ENCODE measurements at places on chromosomes 3 and 15.

- DNase-seq, result no peak
Observed at GRCh38 chr3:14231145-14231990, 52.8 kb downstream of the LSM3 start.

- DNase-seq, result no peak
Observed at GRCh38 chr3:43644443-43644842, 22.6 kb upstream of the ANO10 start.

GRCh38 chr3:114646526-114646925 lies 352.7 kb downstream of the TIGIT start:
- DNase-seq, result no peak

DNA sequence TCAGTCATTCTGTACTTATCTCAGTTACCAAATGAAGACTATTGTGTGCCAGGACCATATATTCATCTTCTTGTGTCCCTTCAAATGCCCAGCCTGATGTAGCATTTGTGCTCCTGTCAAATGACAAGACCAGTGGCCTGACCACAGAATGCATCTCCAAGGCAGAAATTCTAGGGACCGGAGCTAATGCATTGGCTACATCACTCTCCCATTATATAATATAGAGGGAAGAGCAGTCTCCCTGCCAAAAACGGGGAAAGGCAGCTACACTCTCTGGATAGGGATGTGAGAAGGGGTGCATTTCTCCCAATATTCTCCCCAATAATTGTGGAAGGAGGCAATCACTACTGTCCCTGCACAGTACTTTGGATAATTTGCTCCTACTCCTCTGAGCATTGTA lies 312.0 kb downstream of the EPHB1 start:
- DNase-seq, result no peak

- DNase-seq, result no peak
Observed at GRCh38 chr3:46905213-46905560, 27.7 kb downstream of the PTH1R start.

- no peak for DNase-seq
Observed at GRCh38 chr3:193046371-193046770, 128.7 kb upstream of the MB21D2 start.

DNA sequence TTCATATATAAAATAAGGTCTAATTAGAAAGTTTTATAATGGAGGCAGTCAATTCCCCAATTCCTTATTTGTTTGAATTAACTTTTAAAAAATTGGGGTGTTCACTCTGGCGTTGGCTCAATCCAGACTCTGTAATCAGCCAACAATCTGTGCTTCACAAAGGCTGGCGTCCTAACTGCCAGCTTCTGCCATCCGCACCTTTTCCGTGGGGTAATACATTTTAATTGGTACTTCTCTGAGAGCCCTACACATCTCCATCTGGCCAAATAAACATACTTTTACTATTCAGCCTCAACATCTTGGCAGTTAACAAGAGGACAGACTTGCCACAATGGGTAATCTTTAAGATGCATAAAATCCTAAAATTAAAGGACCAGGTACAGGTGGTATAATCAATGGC lies 125.2 kb upstream of the CCNL1 start:
- DNase-seq, result no peak

DNA sequence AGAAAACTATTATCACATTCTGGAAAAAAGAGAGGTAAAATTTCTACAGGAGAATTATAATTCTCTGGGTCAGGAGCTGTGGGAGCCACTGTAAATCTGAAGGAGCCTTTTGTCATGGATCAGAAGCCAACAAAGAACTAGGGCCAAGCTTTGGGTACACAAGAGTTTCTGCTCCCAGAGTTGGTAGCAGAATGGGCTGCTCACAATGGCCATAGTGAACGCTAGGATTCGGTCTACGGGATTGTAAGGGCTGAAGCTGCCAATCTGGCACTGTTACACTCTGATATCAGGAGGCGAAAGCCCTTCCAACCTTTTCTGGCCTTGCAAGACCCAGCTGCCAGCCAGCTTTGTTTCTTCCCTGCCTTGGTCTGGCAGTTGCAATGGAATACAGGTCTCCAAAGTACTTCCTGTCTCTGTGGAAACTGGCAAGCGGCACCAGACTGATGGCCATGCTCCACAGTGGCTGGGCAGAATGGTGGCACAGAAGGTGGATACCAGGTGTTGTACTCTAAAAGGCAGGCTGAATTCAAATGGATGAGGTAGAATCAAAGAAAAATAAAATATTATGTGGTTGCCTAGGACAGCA lies 831.7 kb downstream of the CADM2 start:
- DNase-seq, result no peak

DNA sequence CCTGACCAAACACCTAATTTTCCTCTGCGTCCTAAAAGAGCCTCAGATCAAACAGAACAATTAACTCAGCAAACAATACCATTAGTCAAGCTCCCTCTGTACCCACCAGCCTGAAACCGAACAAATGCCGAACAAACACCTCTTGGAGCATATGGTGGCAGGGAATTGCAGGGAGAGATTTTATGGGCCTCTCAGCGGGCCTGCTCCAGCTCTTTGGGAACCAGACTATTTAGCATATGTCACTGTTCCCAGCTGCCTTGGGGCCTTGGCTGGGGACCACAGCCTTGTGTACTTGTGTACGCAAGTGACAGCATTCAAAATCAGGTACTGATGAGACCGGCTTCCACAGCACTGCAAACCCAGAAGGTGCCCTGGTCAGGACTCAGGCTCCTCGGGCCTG lies 388.8 kb upstream of the PPP2R3A start:
- no peak for DNase-seq

- no peak for DNase-seq
Observed at GRCh38 chr3:33722626-33723370, 4.7 kb upstream of the CLASP2 start.

GRCh38 chr3:185082829-185083228 lies 70.0 kb downstream of the C3orf70 start:
- no peak for DNase-seq

GRCh38 chr3:34056951-34057390 lies 258.5 kb downstream of the PDCD6IP start:
- DNase-seq, result no peak

- DNase-seq, result no peak
Observed at GRCh38 chr15:56286213-56286612, 42.5 kb upstream of the RFX7 start.

DNA sequence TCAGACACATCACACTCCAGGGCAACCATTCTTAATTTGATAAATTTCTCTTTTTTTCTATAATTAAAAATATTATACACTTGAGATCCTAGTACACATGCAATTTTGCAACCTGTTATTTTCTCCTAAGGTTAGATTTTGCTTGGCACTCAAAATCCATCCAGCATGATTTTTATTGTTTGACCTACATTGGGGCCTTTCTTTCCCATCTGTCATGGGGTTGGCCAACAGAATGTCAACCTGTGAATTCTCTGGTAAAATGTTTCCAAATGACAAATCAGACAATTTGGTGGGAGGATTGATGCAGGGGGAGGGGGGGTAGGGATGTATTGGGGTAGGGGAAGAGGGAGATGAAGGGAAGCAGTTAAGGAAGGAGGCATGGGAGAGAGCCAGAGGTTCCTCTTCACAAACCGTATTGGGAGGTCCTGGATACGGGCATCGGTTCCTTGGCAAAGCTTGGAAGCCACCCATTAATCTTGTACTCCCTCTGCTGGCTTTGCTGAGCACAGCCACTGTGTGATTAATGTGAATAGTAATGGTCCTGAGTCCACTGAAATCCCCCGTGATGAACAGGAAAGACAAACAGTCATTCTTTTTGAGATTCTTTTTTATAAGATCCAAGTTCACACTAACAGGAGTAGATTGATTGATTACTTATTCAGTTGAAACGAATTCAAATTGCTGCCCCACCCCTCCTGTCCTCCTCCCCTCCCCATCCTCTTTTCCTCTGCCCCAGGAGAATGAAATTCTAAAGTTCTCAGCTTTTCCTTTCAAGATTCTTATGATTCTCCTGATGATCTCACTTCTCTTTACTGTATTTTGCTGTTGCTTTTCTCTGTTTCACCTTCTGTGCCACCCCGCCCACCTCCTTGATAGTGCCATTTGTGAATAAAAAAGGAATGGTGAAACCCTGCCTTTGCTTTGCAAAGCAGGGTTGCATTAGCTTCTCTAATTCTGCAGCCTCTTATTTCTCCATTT lies 82.2 kb upstream of the SLC25A26 start:
- no peak for DNase-seq

DNA sequence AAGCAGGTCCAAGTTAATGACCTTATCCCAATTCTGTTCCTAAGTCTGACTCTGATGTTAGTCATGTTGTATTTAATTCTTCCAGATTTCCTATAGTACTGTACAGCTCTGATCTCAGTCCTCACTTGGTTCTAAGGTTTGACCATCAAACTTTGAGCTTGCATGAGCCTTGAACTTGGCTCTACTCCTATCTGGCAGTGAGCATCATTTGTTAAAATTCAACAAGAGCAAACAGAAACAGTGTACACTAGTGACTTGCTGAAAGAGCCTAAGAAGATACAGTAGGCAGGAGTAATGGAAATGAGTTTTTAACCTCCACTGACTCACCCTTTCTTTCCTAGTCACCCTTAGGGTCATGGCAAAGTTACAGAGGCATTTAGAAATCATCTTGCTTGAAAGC lies 451.1 kb upstream of the TPRG1 start:
- no peak for DNase-seq

GRCh38 chr3:100796556-100796955 lies 87.3 kb downstream of the TFG start:
- DNase-seq, result no peak

DNA sequence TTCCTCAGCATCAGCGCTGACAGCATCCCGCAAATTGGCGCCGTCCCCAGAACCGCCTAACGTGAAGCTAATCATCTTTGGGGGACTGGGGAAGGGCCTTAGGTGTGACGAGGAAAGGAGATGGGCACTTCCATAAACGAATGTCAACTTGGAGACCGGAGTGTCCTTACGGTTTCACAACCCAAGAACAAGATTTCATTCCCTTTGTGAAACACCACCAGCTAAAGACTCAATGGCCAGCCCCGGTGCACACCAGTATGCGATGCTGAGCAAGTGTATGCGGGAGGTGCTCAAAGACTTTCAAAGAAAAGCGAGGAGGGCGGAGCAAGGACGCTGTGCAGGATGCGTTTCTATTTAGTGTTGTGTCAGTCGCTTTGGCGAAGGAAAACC lies 759 bp upstream of the TTBK2 start:
- no peak for DNase-seq

DNA sequence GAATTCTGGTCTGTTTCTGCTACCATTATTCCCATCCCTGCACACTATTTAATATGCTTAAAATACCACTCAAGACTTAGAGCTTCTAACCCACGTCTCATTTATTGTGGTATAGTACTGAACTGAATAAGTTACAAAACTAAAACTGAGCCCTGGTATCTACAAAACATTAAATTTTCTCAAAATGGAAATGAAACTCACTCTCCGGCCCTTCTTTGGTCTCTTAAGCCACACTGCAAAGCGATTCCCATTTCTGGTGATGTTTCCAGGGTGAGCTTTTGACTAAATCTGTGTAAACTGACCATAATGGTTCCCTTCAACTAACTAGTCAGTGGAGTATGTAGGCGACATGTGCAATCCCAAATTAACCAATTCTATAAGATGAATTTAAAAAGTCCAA lies 18.6 kb downstream of the KPNA4 start:
- DNase-seq, result no peak

DNA sequence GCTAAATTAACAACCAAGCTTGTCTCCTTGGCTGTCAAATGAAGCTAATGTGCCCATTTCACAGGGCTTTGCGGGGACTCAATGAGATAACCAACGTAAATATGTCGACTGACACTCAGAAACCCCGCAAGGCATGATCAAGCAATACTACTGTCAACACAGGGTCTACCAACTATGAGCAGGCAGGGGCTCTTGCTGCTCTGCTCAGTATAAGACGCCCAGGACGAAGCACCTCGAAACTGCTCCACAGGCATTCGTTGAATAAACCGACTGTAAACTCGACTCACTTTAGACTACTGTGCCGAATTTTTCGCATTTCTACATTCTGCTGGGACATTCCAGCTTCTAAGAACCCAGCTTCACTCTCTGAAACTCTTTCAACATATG lies 55.0 kb downstream of the FEZF2 start:
- DNase-seq, result no peak

GRCh38 chr15:85771781-85772445 lies 22.8 kb downstream of the KLHL25 start:
- DNase-seq, result no peak

DNA sequence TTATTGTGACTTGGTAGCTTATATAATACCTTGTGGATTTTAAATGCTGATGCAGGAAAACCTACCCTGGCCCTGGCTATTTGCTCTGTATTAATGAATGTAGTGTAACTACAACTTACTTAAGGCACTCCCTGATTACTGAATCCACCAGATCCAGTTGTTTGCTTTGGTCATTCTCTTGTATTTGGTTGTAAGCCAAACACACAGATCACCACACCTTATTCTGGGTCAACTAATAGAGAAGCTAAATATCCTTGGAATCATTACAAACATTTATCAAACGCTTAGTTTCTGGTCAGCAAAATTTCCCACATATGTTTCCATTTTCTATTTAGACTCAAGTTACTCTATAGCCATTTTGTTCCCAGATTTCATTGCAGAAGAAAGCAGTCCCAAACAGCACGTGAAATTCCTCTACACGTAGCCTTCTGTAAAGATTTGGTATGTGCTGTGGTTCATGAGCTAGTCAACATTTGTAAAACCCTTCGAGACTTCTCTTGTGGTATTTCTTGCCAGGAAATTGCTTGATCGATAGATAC lies 322.6 kb downstream of the MEX3B start:
- DNase-seq, result no peak

DNA sequence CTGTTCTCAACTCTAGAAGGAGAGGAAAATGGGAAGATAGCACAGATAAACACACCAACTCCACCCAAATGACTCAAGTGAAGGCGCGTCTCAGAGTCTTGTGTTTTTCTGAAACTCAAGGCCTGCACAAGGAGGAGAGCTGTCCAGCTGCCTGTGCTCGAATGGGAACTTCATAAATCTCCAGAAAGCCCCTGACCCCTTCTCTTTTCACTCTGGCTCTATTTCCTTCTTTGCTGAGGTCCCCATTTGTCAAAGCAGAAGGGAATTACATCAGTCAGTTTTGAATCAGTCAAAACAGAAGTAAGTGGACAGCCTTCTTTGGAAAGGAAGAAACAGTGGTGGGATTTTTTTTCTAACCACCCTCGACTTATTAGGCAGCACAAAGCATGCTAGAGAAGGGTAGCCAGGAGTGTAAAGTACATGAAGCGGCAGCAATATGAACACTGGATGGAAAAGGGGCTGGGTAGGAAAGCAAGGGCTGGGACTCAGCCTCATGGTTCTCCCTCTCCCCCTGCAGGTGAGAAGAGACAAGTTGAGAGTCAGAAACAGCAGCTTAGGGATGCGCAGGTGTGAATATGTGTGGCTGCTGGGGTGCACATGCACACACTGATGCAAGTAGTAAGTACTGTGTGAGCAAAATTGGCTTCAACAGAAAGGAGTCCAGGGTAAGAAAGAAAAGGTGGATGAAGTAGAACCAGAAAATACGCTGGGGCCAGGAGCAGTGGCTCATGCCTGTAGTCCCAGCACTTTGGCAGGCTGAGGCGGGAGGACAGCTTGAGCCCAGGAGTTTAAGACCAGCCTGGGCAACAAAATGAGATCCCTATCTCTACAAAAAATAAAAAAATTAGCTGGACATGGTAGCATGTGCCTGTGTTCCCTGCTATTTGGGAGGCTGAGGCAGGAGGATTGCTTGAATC lies 36.6 kb upstream of the MAGEF1 start:
- DNase-seq, result no peak

Measured in cortex of kidney (tissue), 1 donor.